ENCODE measurements at places on chromosomes 16 and 17.

DNA sequence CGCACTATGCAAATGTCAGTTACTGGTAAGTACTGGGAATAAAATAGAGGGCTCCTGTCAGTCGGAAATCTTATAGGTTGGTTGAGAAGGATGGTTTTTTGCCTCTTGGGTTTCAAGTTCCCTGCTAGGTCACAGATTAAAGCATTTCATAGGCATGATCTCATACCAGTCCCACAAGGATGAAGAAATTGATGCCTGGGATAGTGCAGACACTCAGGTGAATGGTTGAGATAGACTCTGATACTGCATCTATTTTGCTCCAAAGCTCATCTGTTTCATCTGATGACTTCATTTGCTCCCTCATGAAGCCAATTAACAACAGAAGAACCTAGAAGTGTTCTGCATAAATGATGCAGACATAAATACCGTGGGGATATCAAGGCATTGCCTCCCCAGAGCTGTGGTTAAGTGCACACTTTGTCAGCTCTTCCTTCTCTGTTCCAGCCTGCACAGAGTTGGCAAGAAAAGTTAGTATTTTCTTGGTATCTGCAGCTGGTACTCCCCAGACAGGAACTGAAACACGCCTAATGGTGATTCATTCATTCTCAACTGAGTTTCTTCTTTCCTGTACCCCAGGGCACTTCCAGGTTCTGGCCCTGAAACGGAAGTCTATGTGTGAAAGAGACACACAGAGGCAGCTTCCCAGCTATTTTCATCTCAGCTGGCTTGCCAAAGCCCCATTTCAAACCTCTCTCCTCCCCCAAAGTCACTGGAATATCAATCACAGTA, 418.3 kb upstream of the SALL1 start:
- DNase-seq: peak; percentile 89

- no peak for DNase-seq
These were observed 597.4 kb downstream of the MAF start for GRCh38 chr16:79003026-79003609.

DNA sequence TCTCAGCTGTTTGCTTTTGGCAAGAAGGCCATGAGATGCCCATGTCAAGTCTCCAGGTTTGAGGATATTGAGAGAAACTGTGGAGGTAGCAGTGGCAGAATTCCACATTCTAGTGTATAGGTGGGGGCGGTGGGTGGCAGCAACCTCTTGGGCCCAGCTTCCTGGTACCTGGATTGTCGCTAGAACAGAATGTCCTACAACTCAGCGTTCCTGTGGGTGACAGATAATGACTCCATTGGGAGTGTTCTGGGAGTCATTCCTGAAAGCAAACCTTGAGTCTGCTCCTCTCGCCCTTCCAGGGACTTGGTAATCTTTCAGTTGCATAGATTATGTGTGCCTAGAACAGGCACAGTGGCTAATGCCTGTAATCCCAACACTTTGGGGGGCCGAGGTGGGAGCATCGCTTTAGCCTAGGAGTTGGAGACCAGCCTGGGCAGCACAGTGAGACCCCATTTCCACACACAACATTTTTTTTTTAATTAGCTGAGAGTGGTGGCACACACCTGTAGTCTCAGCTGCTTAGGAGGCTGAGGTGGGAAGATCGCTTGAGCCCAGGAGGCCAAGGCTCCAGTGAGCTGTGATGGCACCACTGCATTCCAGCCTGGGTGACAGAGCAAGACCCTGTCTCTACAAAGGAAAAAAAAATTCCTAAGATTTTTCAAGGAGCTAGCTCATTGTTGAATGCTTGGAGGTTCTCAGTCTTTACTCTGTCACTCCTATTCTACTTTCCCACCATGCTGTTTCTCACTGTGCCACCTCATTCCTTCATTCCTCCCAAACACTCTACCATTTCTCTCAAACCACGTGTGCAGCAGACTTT, 37.9 kb upstream of the METTL16 start:
- peak; percentile 9 for DNase-seq

DNA sequence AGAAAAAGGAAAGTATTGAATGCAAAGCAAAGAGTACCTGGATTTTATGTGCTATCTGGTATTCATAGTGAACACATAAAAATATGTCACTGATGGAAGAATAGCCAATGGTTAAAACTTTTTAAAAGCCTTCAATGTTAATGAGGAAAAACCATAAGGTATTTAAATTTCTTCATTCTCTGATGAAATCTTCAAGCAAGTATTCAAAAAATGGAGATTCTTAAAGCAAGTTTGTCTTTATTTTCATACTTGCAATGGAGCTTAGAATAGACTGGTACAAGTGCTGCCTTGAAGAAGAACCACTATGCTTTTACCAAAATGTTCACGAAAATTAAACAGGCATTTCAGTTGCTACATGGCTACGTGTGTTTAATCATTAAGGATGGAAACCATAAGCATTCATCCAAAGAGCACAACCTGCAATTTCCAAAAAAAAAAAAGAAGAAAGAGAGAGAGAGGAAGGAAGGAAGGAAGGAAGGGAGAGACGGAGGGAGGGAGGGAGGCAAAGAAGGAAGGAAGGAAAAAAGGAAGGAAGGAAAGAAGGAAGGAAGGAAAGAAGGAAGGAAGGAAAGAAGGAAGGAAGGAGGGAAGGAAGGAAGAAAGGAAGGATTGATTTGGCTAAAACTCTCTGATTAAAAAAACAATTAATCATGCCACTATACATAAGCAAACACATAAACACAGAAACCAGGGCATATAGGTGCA, 17.6 kb downstream of the HS3ST3A1 start:
- no peak for DNase-seq

DNA sequence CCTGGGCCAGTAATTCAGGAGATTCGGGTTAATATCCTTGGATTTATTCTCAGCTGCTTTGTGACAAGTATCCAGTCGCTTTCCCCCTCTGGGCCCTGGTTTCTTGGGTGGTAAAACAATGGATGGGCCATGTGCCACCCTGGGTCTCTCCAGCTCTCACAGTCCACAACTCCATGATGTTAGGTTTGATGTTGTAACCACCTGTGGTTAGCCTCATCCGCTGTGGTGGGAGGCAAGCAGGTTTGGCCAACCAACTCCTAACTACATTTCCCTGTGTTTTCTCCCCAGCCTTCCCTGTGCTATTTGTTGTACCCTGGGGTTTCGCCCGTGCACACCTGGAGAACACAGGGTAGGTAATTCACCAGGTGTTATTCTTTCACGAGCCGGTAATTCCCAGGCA, 35.1 kb downstream of the GLP2R start:
- no peak for DNase-seq

DNA sequence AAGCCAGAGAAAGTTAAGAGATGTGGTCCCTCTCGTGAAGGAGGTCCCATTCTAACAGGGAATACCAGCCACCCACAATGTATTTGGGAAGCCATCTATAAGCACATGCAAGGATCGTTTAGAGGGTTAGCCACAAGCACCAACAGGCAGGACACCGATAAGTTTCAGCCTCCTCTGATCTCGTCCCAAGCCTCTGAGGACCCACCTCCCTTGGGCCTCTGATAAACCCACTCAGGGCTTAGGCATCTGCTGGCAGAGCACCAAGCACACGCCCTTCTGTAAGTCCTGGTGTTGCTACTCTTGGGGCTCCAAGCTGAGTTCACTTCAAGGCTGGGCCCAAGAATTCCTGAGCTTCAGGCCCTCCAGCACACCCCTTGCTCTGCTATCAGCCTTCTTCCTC, 5.4 kb upstream of the PNPO start:
- DNase-seq: peak; percentile 75

DNA sequence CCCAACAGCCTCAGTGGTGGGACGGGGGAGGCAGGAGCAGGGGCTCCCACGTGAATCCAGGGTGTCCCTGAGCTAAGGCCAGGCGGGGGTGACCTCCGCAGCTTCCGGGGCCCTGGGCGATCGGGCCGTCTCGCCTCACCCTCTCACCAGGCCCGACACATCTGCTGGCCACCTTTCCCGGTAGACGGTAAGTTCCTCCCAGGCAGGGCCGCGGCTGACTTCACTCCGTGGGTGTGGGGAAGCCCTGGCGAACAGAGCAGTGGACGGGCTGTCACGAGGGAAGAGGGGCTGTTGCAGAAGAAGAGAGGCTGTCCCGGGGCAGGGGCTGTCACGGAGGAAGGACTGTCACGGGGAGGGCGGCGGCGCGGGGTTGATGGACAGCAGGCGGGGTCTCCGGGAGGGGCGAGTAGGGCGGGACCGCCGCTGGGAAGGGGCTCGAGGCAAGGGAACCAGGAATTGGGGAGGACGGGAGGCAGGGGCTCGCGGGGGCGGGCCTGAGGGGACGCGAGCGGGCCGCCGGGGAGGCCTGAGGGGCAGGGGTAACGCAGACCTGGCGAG, 498 bp downstream of the PKMYT1 start:
- peak; percentile 25 for DNase-seq

DNA sequence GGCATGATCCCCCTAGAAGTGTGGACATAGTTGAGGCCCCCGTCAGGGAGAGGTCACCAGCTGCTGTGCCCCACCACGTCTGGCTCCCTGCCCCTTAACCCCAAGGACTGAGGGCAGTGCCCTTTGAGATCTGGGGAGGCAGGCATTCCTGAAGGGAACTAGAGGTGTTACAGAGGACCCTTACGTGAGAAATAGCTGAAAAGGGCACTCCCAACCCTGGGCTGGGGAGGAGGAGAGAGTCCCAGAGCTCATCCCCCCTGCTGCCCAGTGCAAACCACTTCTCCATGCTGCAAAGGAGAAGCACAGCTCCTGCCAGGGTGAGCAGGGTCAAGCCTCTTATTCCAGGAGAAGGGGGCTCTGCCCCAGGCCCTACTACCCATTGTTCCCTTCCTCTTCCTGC, 10.3 kb upstream of the MINK1 start:
- no peak for DNase-seq
